ENCODE measurements at places on chromosomes 12 and 14.

GRCh38 chr12:60100852-60101251, 505.0 kb downstream of the SLC16A7 start:
- DNase-seq, result no peak

- no peak for DNase-seq
These were observed 6.0 kb upstream of the HRK start for GRCh38 chr12:116887244-116887643.

DNA sequence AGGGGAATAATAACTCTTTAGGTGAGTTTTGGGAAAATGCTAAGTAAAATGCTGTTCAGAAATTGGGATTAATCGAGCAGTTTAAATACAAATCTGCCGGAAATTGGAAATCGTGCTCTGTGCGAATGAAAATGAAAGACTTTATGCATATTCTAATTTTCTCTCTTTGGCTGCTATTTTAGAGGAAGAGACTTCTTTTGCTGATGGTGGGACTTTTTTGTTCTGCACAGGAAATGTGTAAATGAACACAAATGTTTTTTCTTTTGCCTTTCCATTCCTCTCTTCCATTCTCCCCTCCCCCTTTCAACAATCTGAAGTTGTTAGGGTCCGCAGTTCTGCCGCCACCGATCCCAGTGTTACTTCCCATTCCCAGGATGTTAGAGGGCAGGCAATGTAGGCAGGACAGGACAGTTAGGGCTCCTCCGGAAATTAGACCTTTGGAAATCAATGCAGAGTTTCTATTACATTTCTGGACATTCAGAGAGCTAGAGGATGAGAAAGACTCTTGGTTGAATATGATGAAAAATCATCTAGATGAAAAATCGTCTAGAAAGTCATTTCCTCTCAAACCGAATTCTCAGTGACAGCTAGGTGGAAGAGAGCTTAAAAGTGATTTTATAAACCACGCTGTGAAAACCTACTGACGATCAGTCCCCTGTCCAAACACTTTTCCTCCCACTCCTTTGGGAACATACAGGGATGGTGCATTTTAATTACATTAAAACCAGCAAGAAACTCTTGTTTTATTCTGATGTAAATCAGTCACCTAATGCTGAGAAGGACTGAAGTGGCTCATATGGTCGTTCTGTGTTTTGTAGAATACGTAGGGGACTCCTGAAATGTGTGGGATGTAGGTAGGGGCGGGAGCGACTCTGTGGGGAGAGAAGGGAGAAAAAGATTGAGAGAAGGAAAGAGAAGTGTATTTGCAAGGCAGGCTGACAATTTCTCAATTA, 17.8 kb downstream of the FOXG1 start:
- DNase-seq, result no peak

- DNase-seq, result peak; percentile 59
These were observed 1.1 kb downstream of the KITLG start for GRCh38 chr12:88579161-88579517.

GRCh38 chr14:103128631-103129300, 5.5 kb downstream of the TNFAIP2 start:
- DNase-seq, result no peak

- DNase-seq, result no peak
These were observed 16.2 kb downstream of the OTX2 start for GRCh38 chr14:56794088-56794556.

- DNase-seq, result no peak
These were observed 73.4 kb upstream of the EIF5 start for GRCh38 chr14:103260629-103261124.

DNA sequence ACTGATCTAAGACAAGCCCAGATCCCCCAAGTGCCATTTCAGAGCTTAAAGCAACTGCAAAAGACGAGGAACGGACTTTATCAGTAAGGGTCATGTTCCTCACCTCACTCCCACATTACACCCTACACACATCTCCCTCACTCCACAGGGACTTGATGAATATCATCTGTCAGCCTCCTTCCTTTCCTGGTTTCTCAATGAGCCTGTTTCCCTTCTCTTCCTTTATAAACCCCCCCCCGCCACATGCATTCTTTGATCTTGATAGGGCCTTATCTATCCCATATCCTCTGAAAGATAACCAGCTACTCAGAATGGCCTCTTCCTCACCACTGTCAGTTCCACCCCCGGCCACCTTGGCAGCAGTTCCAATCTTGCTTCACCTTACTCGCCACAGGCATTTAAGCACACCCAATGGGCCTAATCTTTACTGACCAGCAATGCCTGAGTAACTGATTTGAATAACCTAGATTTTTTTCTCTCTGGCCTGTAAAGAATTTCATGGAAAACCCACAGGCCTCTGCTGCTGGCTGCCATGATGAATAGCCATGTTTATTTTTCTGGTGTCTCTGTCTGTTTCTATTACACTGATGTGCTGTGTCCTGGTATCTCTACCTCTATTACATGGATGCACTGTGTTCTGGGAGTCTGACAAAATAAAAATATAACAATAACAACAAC, 138.7 kb downstream of the PHLDA1 start:
- no peak for DNase-seq

- no peak for DNase-seq
These were observed 5.3 kb downstream of the EXOC3L4 start for GRCh38 chr14:103099733-103100280.

DNA sequence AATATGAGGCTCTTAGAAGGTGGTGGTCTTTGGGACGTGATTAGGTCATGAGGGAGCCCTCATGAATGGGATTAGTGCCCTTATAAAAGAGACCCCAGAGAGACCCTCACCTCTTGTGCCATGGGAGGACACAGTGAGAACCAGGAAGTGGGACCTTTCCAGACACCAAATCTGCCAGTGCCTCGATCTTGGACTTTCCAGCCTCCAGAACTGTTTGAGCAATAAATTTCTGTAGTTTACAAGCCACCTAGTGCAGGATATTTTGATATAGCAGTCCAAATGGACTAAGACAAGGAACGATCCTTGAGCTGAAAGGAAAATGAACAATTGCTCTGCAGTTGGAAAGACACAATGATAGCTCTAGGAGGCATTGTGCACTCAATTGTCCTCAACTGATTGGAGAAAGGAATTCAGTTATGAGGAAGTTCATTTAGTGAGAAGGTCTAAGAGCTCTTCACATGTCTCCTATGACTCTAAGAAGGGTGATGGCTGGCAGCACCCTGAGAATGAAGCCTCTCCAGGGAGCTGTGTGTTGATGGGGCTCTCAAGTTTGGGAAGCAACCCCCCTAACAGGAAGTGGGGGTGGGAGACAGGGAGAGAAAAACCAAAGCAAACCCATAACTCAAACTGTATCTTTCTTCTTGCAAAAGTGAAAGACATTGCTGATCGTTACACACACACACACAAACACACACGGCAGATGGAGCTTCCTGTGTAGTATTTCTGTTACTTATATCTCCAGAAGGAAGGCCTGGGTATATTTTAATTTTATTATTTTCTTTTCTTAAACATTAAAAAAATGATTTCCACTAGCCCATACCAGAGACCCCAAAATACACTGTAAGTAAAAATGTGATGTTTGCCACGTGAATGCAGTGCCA, 21.0 kb downstream of the CHST11 start:
- no peak for DNase-seq

DNA sequence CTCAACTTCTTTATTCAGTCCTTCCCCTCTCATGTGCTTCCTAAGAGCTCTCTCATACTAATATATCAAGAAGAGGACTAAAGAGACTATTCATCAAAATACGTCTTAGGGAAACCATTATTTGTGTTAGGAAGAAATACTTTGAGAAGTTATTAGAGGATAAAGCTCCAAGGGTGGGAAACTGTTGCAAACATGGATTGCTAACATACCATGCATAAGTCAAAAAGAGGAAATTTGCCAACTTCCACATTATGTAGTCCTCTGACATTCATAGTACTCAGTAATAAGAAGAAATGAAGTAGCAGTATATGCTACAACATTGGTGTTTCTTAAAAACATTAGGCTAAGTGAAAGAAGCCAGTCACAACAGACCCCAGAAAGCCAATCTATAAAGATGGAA, 128.8 kb upstream of the CLEC14A start:
- no peak for DNase-seq

DNA sequence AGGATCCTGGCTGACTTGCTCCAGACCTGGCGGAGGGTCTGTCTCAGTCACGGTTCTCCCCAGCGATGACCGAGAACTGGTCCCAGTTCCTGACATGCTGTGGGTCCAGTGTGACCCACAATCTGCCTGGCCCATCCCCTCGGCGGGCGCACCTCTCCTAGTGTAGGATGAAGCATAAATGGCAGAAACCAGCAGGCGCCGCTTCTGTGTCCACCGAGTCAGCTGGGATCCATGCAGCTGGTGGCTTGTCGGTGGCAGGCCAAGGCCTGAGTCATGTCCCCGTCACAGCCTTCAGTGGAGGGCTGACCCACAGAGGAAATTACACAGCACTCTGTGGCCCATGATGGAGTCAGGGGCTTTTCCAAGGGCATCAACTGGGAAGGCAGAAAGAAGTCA, 38.5 kb downstream of the NFKBIA start:
- DNase-seq, result no peak

GRCh38 chr14:92589213-92589852, 75.8 kb downstream of the RIN3 start:
- no peak for DNase-seq

DNA sequence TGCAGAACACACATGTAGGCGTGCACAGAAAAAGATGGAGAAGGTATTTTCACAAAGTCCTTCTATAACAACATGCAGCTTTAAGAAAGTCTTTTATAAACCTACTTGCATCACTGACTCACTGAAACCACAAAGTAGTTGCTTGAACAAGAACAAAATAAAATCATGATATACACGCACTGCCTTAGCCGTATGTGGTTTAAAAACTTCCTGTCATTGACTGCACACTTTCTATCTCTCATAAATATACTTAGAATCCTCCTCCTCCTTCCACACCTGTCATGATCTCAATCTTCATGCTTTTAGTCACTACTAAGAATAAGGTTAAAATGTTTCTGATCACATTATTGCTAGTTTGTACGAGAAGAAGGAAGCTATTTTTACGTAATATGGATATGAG, 31.8 kb upstream of the RAD51AP1 start:
- DNase-seq, result no peak

GRCh38 chr12:13197526-13198143, 1.1 kb downstream of the EMP1 start:
- no peak for DNase-seq

GRCh38 chr12:119661882-119662281, 6.1 kb upstream of the PRKAB1 start:
- DNase-seq, result no peak

GRCh38 chr12:125346362-125346761, 281.1 kb downstream of the AACS start:
- peak; percentile 12 for DNase-seq

GRCh38 chr12:2049604-2050540, 2.9 kb upstream of the CACNA1C start:
- no peak for DNase-seq

DNA sequence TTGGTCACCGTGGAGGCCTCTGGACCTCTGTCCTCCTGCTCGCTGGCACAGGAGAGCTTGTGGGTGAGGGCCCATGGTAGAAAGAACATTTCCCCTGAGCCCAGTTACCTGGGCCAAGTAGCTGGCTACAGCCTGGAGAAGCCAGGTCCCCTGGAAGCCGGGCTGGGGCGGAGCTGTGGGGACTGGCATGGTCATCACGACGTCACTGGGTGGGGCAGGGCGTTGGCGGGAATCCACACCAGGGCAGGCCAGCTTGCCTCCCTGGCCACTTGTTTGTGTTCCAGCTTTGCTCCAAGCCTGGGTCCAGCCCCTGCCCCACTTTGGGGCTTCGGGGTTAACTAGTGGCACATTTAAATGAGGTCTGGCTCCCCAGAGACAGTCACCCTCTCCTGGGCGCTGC, 35.0 kb upstream of the SLC24A4 start:
- no peak for DNase-seq

DNA sequence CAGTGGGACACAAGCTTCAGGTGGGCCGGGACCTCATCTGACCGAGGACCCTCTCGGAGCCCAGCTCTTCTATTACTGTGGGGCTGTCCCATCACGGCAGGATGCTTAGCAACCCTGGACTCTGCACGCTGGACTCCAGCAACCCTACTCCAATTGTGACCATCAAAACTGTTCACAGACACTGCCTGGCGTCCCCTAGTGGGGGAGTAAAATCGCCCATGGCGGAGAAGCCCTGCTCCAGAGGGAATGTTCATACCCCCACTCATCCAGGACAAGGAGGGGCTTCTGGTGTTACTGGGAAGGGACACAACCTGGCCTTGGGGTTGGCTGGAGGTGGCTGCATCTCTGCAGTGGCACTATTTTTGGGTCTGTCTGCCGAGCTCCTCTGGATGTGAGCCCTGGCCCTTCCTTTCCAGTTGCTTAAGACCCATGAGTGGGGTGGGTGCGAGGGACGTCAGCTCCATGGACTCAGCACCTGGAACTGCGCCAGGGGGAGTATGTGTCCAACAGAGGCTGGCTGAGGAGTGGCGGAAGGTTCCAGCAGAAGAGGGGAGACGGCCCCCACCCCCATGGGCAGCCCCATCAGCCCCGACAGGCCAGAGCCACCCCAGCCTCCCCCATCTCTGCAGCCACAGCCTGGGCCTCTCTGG, 103.8 kb downstream of the RFLNA start:
- no peak for DNase-seq

GRCh38 chr12:63420206-63420644, 248.1 kb downstream of the DPY19L2 start:
- DNase-seq, result peak; percentile 66

GRCh38 chr14:74649167-74649566, 37.1 kb upstream of the LTBP2 start:
- DNase-seq, result no peak

DNA sequence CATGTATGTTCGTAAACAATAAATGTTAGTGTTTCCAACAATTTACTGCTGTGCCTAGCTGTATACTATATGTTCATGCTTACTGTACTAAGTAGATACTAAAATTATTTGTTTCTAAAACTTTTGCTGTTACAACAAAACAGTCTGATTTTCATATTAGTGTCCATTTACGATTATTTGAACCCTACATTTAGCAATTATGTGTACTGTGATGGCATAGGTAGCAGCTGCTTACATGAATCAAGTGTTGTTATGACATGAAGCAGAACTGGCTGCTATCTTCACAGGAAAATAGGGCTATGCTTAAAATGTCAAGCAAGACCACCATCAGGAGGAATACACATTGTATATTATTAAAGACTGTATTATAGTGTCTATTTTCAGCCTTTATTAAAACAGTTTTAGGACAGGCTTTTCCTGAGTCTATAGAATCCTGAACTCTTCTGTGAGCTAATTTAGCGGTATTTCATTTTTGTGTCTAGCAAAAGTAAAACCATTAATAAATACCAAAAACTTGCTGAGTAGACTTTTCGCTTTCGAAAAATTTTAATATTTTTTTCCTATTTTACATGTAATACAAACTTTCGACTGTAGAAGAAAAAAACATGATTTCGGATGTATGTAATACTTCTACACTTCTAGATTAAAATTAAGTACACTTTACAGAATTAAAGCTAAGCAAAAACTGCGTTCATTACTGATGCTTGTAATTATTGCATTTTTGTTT, 1.1 kb upstream of the WDR89 start:
- no peak for DNase-seq

DNA sequence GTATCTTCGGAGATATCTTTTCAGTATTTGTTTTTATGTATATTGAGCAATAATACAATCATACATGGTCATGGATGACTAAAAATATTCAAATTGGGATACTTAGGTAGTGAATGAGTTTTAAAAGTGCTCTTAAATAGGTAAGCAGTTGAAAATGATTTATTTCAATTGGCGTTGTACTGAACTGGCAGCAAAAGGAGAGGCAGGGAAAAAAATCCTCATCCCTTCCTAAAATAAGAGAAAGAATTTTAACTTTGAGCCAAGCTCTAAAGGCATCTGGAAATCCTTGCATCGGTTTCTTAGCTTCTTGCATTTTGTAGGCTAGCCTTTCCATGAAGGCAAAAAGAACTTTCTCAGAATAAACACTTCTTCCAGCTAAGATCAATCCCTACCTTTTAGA, 125.2 kb downstream of the MGST1 start:
- DNase-seq, result no peak

Measured in NCI-H2029 treated with DMSO at 0.1 percent for 48 hours (cell line).